SIG-M5 (cell line): ENCODE measurements at places on chromosomes 12 and 14.

DNA sequence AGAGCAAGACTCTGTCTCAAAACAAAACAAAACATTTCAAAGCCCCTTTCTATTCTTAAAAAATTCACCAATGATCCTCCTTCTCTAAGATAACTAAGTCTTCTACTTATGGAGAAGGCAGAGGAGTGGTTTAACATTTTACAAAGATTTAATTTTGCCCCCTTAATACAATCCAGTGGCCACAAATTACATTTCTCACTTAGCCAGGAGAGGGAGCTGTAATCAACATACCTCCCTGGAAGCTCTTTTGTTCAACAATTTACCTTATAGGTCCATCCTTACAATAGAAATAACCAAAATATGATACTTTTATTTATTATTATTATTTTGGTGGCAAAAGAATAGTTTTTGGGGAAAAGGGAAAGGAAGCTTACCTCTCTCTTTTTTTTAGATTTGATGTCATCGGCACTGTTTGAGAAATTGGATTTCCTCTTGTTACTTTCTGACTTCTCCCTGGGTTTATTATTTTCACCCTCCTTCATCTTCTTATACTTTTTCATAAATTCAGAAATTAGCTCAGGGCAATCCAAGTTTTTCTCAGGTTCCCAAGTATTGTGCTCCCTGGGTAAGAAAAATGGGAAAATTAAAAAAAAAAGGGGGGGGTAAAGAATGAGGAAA, 28.1 kb downstream of the CBX5 start:
- no peak for DNase-seq

DNA sequence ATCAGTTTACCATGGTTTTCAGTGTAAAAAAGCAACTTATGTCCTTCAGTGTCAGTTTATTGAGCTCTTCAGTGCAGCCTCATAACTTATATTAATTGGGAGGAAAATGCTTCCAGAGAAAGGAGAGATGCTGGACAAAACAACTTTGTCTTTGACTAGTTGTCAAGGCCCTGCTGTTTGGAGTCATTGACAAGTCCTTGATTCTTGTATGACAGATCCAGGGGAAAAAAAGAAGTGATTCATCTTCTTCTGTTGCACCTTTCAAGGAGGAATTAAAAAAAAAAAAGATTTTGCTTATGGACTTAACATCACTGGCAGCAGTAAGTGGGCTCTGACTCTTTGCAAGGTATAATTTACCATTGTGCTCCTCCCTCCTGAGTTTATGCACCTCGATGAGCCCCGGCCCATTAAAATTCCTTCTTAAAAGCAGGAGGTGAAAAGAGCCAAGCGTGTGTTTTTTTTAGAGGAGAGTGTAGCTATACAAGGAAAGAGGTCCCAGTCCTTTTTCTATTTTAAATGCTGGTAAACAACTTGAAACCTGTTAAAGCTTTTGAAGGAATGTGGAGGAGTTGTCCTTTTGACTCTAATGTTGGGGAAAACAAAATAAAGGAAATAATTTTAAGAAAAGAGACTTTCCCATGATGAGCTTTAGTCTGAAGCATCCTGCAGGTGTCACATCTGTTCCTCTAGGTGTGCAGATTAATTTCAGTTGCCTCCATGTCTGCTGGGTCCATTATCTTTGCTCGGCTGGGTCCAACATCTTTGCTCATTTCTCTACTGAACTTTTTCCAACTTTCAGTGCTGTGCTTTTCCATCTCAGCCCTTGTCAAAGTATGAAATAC, 431.6 kb downstream of the RAD51B start:
- DNase-seq: no peak

DNA sequence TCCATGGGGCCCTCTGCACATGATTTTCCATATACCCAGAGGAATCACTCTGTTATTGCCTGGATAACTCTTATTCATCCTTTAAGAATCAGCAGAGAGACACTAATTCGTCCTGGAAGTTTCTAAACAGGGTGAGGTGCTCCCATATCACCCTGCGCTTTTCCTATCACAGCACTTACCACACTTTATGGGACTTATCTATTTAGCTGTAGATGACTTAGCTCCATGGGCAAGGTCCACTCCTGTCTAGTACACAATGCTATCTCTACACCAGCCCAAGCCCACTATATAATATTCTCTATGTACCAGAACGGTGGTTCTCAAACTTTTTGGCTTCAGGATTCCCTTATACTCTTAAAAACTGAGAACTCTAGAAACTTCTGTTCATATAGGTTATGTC, 111.7 kb downstream of the EFCAB11 start:
- no peak for DNase-seq

- DNase-seq: no peak
Observed at GRCh38 chr12:6375269-6376078, at the start of gene SCNN1A. TSS of gene SCNN1A (minus strand) at chr12:6375563. CDS start at chr12:6374783, 780 bp downstream.

DNA sequence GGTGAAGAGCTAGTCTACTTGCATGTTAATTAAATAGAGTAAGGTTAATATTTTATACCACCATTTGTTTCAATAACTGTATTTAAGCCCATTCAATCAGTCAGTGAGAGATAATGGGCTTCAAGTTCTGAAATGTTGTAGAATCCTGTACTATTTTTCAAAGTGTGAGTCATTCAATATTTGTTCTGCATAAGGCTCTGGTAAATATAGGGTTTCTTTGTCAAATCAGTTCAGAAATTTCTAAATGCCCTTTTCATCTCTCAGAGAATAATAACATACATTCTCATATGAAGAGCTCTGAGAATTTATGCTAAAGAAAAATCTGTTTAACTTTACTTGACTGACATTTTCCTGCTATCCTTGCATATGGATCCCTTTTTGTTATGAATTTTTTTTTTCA, 493.3 kb downstream of the TMTC2 start:
- DNase-seq: no peak

DNA sequence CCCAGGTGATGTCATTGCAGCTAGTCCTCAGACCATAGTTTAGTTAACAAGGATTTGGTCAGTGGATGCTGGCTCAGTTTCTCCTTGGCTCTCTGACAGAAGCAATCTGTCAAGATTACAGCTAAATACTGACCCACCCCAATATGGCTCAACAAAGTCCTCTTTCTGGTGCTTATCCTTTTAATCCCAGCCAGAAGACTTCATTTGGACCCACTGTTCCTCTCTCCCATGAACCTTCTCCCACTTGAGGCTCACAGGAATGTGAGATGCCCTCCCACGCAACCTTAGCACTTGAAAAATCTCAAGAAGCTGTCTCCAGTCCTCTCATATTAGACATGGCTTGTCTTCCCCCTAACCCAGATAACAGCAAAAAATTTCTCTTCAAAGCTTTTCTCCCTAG, 47.7 kb downstream of the C12orf50 start:
- no peak for DNase-seq

DNA sequence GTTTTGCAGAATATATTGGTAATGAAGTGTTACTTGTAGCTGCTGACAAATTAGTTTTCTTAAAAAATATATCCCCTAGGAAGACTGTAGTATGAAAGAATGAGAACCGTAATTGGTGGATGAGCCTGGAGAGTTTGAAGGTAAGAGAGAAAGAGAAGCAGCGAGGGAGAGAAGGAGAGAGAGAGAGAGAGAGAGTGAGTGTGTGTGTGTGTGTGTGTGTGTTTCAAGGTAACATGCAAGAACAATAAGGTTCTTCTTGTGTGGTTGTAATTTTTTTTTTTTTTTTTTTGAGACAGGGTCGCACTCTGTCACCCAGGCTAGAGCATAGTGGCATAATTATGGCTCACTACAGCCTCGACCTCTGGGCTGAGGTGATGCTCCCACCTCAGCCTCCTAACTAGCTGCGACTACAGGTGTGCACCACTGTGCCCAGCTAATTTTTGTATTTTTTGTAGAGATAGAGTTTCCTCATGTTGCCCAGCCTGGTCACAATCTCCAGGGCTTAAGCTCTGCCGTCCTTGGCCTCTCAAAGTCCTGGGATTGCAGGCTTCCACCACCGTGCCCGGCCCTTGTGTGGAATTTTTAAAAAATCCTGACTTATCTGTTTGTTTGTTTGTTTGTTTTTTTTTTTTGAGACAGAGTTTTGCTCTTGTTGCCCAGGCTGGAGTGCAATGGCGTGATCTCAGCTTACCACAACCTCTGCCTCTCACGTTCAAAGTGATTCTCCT, 73.7 kb downstream of the RASSF3 start:
- no peak for DNase-seq

DNA sequence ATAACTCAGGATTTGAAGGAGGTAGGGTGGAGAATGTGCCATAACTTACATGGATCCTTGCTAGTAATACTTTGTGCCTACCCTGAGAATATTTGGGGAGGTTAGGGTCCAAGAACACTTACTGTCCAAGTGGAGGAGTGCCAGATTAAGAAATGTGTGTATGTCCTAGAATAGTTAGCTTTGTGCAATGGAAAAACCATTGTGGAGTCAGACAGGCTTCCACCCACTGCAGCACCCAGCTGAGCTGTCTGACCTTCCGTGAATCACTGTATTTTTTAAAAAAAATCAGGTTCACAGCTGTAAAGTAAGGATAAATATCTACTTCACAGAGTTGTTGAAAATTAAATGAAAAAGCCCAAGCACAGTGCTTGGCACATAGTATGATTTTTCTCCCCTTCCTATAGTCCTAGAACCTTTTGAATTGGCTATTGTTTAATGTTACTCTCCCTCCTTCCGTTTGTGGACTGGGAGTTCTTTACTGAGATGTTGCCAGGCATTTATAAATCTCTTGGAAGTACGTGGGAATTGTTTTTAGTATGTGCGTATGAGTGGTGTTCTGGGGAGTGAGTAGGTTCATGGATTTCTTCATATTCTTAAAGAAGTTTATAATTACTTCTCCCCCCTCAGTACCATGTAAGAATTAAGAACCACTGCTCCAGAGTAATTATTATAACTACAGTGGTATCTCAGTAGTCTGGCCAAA, 9.2 kb downstream of the RAB21 start:
- DNase-seq: no peak

DNA sequence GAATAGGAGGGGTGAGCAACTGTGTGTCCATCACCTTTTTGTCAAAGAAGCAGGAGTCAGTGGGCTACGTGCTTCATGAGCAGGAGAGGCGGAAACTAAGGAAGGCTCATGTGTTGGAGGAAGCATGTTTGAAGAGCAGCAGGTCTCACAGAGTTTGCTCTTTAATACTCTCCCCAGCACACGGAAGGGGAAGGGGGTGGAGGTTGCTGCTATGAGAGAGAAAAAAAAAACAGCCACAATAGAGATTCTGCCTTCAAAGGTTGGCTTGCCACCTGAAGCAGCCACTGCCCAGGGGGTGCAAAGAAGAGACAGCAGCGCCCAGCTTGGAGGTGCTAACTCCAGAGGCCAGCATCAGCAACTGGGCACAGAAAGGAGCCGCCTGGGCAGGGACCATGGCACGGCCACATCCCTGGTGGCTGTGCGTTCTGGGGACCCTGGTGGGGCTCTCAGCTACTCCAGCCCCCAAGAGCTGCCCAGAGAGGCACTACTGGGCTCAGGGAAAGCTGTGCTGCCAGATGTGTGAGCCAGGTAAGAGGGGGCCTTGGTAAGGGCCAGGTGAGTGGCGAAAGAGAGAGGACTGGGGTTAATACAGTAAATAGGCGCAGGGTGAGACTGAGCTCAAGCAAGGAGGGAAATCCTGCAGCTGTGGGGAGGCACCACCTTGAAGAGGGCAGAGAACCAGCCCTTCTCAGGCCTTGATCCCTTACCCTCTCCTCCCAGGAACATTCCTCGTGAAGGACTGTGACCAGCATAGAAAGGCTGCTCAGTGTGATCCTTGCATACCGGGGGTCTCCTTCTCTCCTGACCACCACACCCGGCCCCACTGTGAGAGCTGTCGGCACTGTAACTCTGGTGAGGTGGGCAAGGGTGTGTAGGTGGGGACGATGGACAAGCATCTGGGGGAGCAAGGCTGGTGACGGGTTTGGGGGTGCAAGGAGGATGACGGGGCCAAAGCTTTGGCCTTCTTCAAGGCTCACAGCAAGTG, at the start of gene CD27:
Gene CD27 (plus strand): TSS at position 252 of the 985 bp plus-strand sequence. CDS start 141 bp downstream, at position 393.
- no peak for DNase-seq

DNA sequence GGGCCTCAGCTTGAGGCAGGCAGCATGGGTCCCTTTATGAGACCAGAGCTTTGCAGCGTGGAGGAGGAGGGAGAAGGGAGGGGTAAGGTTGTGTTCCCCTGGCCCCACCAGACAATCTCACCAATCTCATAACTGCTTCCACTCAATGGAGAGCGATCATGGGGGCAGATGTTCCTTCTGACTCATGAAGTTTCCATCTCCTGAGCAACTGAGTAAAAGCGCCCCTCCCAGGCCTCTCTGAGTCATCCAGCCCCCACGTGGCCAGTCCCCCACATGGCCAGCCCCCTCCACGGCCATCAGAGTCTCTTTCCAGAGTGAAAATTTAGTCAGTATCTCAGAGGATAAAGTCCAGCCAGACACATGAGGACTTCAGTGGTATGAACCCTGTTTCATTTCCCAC, 39.2 kb upstream of the PLXNC1 start:
- no peak for DNase-seq

GRCh38 chr12:127964717-127965116, 302.3 kb upstream of the TMEM132C start:
- DNase-seq: no peak

DNA sequence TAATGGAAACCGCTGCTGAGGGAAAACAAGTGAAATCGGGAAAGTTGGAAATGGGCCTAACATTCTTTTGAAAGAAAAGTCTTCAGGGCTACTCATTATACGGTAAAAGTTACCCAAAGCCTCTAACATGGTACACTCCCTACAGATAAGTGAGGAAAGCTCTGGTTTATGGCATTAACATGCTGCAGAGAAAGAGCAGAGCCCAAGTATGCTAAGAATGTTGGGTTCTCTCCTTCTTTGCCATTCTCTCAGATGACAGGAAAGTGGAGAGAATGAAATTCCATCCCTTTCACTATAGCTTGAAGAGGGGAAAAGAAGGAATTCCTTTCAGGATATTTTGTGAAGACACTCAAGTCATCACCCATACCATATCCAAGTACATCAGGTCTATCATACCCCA, 348.0 kb downstream of the SEC23A start:
- DNase-seq: no peak

DNA sequence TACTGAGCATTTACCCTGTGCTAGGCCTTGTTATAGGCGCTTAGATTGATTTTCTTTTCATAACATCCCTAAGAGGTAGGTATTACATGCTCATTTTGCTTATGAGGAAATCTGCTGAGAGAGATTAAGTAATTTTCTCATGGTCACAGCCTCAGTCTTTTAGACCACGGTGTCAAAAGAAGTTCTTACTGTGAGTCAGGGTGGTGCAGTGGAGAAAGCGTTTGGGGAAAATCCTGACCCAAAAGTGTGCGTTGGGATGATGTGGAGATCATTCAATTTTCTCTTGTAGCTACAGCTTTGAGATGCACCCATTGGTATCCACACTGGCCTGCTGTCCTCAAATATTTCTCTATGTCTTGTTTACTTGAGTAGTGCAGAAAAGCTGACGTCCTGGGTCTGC, 8.2 kb downstream of the ANG start:
- no peak for DNase-seq

GRCh38 chr14:86847140-86847539, 1145.8 kb downstream of the GALC start:
- no peak for DNase-seq

- DNase-seq: no peak
Observed at GRCh38 chr14:64673316-64673715, 30.9 kb upstream of the PLEKHG3 start.

- DNase-seq: peak; percentile 19
Observed at GRCh38 chr14:58280954-58281787, 17.2 kb upstream of the ARID4A start.
